ENCODE measurements at places on chromosomes 6 and 20.

- DNase-seq, result no peak
Measured at GRCh38 chr20:3732327-3733118, at the start of gene HSPA12B. Gene HSPA12B (plus strand): TSS chr20:3732685. CDS start chr20:3738675, 5,990 bp downstream.

DNA sequence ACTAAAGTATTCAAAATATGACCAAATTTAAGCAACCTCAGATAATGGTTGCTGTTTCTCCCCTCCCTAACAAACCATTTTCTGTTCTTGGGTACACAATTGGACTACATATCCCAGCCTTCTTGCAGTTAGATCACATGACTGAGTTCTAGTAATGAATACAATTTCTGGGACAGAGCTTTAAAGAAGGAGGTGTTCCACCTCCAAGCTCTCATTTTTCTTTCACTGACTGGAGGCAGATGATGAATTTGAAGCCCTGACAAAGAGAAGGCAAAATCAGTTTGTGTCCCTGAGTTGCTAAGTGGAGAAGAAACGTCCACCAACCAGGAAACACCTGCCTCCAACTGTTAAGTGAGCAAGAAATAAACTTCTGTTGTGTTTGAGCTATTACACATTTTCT lies 117.2 kb downstream of the LCA5 start:
- DNase-seq, result no peak

- DNase-seq, result no peak
Measured at GRCh38 chr6:27205375-27206278, 41.9 kb upstream of the PRSS16 start.

DNA sequence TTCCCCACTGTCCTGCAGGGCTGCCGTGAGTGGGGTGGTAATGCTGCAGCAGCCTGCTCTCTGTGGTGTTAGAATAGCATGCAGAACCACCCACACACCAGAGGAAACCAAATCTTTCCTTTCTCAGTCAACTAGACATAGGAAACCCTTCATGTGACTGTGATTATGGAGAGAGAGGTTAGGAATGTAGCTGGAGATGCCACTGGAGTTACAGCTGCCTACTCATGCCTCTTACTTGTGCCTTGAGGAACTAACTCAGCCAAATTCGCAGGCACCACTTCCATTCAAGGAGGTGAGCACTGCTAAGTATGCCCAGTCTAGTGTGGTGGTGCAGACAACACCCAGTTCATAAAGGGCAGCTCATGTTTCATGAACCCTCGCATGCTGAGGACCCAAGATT lies 27.4 kb downstream of the MUC22 start:
- DNase-seq, result no peak

- DNase-seq, result no peak
Measured at GRCh38 chr6:108546079-108547049, 14.4 kb upstream of the FOXO3 start.

- DNase-seq, result no peak
Measured at GRCh38 chr6:38843798-38844197, 128.7 kb downstream of the DNAH8 start.

All from stimulated activated CD8-positive, alpha-beta memory T cell treated with anti-CD3 and anti-CD28 coated beads, Interleukin-7, amount 100 ng/mL, for 1 hour (primary cell).